Naive thymus-derived CD4-positive, alpha-beta T cell (primary cell): ENCODE measurements at places on chromosomes 16 and 17.

GRCh38 chr16:7746941-7747340 lies 414.3 kb downstream of the RBFOX1 start:
- no peak for DNase-seq

- no peak for DNase-seq
Measured at GRCh38 chr17:81329927-81330883, 35.1 kb upstream of the SLC38A10 start.

GRCh38 chr16:11556945-11557720 lies 29.6 kb downstream of the LITAF start:
- DNase-seq, result peak; percentile 34

DNA sequence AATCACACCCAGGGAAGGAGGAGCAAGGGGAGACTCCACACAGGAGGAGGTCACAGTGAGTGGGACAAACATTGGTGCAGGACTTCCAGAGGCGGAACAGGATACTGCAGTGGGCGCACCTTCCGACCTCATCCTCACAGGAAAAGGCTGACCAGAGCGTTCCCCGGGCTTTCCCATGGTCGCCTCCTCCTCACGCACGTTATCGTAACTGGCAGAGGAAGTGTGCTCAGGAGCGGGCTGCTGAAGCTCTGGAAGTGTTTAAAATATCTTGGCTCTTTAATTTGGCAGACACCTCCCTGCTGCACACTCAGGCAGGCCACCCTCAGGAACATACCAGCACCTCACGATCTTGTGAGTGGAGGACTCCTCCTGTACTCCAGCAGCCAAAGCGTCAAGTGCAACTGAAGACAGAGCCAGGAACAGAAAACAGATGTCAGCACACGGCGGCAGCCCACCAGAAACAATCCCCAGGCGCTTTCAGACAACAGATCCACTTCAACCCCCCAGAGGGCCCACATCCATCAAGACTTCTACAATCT lies 17.5 kb downstream of the FANCA start:
- DNase-seq, result no peak

DNA sequence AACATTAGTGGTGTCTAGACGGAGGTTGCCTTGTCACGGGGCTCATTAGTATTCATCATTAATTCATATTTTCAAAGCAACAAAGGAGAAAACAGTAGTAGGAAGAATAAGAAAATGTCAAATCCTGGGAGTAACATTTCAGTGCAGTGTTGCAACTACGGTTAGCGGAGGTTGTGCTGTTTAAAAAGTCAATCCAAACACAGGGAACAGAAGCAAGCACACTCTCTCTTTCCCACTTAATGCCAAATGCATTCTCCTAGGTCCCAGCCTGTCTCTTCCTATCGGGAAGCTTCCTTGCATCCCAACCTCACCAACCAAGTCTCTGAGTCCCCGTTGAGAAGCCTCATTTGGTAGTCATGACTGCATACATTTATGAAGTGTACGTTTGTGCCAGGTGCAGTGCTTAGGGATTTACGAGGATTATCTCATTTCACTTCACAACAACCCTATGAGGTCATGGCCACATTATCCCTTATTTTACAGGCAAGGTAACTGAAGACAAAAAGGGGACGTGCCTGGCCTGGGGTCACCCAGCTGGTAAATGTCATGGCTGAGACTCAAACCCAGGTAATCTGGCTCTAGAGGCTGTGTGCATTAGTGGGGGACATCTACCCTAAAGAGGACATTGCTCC lies 283.6 kb upstream of the SALL1 start:
- no peak for DNase-seq

DNA sequence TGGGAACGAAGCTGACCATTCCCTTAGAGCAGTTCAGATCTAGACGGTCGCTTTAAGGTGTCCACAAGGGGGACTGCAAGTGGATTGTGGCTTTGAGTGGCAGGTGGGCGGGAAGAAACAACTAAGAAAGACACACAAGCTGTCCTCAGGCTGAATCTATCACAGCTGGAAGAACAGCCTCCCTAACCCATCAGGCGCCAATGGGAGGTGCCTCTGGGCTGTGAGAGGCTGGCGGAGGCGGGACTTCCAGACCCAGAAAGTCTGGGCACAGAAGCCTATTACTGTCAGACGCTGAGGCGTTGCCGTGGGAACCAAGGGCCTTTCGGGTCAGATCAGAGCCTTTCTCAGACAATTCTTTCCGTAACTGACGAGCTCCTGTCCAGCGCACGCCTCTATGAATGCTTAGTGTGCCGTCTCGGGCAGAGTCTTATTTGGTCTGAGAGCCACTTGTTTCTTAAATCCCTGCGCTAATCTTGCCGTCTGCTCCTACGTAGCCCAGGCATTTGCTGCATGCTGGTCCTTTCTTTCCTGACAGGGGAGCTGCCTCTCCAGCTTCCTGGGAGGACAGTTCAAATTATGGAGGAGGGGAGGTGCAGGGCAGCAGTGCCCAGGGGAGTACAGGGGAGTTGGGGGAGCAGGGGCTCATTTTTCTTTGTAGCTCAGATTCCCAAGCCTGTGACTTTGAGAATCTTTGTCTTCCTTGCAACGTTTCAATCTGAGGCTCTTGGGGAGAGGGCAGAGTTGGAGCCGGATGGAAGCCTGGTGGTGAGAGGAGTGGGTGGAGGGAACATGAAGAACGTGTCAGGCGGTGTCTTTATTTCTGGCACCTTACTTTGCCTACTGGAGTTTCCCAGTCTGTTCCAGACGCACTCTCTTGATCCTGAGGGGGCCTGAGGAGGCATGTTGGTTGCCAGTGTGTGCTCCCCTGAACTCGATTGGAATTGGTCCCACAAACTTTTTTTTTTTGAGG lies 618.7 kb downstream of the KCNJ18 start:
- no peak for DNase-seq

DNA sequence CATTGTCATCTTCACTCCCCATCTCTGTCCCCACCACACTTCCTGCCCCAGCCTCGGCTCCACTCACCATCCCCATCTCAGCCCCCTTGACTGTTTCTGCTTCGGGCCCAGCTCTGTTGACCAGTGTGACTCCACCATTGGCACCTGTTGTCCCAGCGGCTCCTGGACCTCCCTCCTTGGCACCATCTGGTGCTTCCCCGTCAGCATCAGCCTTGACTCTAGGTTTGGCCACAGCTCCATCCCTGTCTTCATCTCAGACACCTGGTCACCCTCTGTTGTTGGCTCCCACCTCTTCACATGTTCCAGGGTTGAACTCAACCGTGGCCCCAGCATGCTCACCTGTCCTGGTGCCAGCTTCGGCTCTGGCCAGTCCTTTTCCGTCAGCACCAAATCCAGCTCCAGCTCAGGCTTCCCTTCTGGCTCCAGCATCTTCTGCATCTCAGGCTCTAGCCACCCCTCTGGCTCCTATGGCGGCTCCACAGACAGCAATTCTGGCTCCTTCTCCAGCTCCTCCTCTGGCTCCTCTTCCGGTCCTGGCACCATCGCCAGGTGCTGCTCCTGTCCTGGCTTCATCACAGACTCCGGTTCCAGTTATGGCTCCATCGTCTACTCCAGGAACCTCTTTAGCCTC lies 24.4 kb upstream of the PHKG2 start:
- DNase-seq, result no peak

DNA sequence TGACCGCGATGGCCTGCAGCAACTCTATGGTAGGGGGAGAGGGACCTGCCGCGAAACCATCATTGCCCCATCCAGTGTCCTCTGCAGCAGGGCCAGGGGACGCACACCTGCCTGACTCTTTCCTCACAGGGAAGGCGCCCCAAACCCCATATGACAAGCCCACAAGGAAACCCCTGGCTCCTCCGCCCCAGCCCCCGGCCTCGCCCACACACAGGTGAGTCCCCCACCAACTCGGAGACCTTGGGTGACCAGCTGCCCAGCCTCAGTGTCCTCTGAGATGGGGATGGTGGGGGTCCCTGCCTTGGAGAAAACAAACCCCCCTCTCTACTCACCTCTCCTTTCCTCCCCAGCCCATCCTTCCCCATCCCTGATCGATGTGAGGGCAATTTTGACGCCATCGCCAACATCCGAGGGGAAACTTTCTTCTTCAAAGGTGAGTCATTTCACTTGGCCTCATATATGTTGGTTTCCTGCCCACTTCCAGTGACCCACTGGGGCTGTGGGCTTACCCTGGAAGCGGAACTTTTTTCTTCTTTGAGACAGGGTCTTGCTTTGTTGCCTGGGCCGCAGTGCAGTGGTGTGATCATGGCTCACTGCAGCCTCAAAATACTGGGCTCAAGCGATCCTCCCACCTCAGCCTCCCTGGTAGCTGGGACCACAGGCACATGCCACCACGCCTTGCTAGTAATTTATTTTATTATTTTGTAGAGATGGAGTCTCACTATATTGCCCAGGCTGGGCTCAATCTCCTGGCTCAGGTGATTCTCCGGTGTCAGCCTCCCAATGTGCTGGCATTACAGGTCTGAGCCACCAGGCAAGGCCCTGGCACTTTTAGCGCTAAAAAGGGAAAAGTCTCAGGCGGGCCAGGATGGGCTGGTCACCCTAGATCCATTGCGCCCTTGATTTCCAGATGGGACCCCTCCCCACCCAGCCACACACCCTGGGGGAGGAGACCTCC lies 8.0 kb upstream of the IL32 start:
- no peak for DNase-seq

DNA sequence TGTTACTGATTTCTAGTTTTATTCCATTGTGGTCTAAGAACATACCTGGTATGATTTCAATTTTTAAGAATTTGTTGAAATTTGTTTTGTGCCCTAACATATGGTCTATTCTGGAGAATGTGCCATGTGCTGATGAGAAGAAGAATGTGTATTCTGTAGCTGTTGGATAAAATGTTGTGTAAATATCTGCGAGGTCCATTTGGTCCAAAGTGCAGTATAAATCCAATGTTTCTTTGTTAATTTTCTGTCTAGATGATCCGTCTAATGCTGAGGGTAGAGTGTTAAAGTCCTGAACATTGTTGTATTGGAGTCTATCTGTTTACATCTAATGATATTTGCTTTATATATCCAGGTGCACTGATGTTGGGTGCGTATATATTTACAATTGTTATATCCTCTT lies 9.9 kb downstream of the ACSM3 start:
- DNase-seq, result no peak

- DNase-seq, result no peak
Measured at GRCh38 chr16:50595859-50596258, 47.7 kb downstream of the NKD1 start.

DNA sequence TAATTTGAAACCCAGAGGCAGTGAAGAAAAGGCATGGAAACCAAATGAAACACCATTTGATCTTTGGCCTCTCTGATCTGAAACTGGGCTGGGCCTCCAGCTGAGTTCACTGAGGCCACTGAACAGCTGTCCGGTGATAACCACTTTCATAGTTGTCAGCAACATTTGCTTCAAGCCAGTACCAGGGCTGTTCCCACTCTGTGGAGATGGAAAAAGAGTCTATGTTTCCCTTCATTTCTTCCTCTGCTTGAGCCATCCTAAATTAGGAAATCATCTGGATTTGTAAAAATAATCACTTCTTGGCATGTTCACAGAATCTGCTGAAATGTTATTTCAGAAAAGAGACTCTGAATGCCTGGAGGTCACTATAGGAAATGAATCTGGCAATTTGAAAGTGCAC lies 119.3 kb downstream of the STX8 start:
- DNase-seq, result no peak

DNA sequence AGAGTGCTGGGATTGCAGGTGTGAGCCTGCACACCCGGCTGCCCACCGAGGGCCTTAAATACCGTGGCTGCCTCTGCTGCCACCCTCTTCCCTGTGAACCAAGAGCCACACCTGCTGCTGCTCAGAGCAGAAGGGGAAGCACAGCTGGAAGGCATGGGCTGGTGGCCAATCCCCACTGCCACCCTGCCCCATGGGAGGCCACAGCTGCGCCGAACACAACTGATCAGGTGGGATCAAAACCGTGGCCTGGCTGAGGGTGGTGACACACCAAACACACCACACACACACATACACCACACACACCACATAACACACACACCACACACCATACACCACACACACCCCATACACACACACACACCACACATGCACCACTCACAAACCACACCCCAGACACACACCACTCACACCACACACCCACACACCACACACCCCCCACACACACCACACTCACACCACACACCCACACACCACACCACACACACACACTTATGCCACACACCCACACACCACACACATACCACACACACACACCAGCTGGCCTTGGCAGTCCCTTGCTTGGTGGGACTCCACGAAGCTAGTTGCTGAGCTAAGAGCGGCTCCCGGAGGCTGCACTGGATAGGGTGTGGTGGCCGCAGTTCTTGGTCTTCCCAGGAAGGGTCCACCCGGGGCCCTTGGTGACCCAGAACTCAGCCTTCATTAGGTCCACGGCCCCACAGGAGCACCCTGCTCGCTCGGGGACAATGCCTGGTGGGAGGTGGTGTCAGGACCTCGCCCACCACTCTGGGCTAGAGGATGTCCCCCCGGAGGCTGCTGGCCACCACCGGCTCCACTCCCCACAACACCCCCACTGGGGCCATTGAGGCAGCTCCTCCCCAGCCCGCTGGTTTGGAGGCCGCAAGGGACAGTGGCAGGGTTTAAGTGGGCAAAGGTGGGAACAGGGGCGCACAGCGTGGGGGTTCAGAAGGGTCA lies 14.9 kb downstream of the CEP131 start:
- no peak for DNase-seq

- no peak for DNase-seq
Measured at GRCh38 chr17:36460265-36460937, 26.1 kb upstream of the ZNHIT3 start.

DNA sequence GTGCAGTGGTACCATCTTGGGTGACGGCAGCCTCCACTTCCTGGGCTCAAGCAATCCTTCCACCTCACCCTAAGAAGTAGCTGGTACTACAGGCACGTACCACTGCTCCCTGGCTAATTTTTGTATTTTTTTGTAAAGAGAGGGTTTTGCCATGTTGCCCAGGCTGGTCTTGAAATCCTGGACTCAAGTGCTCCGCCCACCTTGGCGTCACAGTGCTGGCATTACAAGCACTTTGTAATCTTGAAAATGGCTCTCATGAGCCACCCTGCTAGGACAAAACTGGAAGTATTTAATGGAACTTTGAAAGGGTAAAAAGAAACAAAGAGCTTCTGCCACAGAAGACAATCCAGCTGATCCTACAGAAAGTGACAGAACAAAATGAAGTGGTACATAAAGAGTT lies 9.2 kb downstream of the SUMO2 start:
- DNase-seq, result no peak

- no peak for DNase-seq
Measured at GRCh38 chr17:62091804-62092203, 26.7 kb upstream of the MED13 start.

DNA sequence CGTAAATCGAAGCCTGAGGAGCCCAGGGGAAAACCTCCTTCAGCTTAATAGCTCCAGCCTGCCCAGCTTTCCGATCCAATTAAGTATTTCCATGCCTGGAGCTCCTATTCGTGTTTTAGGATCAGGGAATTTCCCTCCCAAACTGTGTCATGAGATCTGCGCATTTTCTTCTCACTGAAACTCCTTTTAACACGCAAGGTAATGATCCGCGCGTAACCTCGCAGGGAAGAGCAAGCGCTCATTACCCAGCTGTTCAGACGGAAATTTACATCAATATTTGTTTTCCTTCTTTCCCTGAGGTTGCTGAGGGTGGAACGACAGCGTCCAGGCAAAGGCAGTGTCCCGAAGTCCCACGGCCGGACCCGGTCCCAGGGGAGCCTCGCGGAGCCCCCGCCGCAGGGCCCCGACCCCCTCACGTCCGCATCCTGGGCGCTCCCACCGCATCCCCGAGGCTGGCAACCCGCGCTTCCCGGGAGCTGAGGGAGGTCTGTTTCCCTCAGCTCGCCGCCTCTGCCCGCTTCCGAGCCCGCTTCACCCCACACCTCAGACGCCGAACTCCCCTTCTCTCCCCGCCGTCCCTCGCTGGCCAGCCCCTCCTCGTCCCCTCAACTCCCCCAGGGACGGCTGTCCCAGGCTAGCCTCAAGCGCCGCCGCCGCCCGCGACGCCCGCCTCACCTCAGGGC lies 415 bp downstream of the ABCA5 start:
- no peak for DNase-seq

GRCh38 chr16:30533748-30534367 lies 800 bp downstream of the ZNF747 start:
- DNase-seq, result no peak
